A172 (cell line): ENCODE measurements at places on chromosomes 11 and 22. TPM values are rescaled to one million over a fixed set of nuclear protein-coding genes. Genes with fewer than 3 reads are reported as not detected.

- DNase-seq = no peak
Measured at GRCh38 chr11:44159848-44160721, 64.6 kb downstream of the EXT2 start.

Gene VSIG10L2
- not detected in 2 replicates for total RNA-seq

GRCh38 chr11:84795698-84796097, 831.4 kb downstream of the DLG2 start:
- DNase-seq = no peak

DNA sequence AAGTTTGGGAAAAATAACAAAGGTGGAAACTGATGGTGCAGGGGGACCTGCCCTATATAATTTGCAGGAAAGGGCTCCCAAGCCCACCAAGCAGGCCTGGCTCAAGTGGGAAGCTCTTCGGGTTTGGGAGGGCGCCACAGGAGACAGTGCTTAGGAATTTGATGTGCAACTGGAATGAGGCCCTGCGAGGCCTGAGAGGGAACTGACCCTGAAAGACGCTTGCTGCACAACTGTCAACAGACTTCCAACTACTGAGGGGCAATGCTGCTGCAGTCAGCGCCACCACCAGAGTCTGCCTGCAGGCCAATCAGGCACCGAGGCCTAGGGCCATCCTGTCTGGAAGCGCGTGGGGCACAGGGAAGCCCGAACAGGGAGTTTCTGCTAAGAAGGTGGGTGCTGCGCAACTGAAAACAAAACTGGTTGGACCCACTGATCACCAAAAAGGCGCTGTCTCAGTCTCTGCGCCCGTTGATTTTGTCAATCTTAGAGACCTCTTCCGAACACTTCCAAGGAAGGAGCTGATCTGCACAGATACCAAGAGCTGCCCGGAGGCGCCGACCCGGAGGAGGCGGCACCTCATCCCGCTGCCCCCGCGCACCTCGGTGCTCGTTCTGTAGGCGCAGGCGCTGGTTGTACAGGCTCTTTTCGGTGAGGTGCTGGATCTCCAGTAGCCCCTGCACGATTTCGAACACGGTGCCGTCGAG, 667 bp downstream of the DGCR6L start:
- DNase-seq = no peak

DNA sequence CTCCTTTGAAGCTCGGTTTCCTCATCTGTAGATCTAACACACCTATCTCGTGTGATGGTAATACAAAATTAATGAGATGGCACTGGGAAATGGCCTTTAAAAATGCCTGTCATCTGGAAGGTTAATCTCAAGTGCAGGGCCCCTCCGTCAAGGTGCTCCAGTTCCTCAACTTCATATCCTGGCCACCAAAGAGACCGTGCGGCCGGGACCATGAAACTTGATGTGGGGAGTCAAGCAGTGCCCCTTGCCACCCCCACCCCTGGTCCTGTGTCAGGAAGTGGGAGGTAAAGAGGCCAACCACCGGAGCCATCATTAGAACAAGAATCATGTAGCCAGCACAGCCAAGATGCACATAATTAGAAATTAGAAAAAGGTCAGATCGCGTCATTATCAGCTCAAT, 108.2 kb downstream of the FEZ1 start:
- no peak for DNase-seq

Gene OR52N4
- not detected in 2 replicates for total RNA-seq

Gene WNT7B
- 4.5 and 6.3 TPM in 2 replicates for total RNA-seq

DNA sequence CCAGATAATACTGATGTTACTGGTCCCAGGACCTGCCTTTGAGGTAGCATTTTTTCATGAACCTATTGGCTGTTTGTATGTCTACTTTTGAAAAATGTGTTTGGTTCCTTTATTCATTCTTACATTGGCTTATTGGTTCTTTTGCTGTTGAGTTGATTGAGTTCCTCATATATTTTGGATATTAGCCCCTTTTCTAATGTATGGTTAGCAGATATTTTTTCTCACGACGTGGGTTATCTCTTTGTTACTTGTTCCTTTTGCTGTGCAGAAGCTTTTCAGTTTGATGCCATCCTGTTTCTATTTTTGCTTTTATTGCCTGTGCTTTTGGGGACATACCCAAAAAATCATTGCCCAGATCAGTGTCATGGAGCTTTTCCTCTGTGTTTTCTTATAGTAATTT, 9.8 kb upstream of the ZNF74 start:
- no peak for DNase-seq

DNA sequence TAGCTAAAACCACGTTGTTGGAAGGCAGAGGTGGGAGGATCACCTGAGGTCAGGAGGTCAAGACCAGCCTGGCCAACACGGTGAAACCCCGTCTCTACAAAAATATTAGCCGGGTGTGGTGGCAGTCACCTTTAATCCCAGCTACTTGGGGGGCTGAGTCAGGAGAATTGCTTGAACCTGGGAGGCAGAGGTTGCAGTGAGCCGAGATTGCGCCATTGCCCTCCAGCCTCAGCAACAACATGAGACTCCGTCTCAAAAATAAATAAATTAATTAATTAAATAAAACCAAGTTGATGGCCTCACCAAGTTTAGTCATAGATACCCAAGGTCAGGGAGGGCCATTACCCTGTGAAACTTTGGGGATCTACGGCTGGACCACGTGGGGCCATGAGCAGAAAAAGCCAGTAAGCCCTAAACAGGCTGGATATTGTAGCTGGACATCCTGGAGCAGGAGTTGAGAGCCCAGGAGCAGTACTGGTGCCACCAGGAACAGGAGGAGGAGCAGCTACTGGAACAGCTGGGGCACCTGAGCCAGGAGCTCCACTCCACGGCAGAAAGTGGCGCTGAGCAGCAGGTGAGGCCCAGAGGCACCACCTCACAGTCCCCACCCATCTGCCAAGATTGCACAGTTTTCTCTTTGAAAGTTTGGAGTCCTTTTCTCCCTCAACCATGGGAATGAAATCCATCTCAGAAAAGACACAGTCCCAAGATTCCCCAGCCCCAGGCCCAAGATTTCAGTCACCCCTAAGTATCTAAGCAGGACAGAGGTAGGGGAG, 50.5 kb downstream of the BTG4 start:
- no peak for DNase-seq

Gene MAPK8IP1
- 24.0 and 24.2 TPM in 2 replicates for total RNA-seq

- no peak for DNase-seq
Measured at GRCh38 chr11:2913776-2914175, 15.4 kb downstream of the PHLDA2 start.

GRCh38 chr22:40726514-40726913, 47.2 kb downstream of the MCHR1 start:
- DNase-seq = no peak

GRCh38 chr11:117588166-117588810, 208.7 kb downstream of the DSCAML1 start:
- no peak for DNase-seq

Gene MPZL3
- total RNA-seq = 1.8 and 2.0 TPM in 2 replicates

DNA sequence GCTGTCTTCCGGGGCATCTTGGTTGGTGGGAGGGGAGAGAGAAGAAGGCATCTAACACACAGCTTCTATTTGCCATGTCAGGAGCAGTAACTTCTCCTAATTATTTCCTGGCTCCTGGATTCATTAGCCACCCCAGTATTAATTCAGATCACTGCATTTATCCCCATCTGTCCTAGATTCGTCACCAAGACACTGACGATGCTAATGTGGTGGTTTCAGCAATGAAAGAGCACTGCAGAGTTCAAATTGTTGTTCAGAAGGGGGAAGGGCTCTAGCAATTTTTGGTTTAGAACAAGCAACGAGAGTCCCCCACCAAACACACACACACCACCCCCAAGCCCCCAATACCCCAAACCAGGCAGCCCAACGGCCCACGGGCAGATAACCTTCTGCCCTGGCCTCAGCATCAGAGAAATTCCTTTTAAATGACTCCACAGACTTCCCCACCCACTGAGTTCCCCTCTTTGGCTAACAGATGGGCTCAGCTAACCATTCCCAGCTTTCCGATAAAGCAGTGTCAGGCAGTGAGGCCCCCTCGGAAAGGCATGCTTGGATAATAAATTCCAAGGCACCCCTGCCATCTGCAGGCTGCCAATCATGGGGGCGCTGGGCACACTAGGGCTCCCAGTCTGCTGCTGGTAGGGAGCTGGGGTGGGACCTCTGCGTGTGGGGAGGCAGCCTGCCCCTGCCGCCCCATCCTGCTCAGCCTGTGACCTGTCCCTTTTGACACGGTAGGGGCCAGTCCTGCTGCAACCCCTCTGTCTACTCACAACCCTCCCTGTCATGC, 453.5 kb downstream of the MIAT start:
- DNase-seq = peak; percentile 88

DNA sequence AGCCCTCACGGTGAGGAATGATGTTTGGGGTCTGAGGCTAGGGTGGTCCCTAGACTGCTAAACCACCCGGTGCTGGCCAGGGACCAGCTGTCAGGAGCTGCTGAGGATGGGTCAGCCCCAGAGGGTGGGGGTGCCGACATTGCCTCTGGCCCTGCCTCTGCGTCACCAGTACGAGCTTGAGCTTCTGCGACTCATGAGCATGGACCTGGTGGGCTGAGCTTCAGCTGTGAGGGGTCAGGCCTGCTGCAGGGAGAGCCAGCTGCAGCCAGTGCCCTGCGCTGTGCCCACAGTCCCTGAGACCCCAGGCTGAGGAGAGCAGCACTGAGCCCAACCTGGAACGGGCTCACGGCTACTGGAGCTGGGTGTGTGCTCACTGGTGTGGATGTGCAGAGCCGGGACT, 7.0 kb downstream of the DERL3 start:
- no peak for DNase-seq

DNA sequence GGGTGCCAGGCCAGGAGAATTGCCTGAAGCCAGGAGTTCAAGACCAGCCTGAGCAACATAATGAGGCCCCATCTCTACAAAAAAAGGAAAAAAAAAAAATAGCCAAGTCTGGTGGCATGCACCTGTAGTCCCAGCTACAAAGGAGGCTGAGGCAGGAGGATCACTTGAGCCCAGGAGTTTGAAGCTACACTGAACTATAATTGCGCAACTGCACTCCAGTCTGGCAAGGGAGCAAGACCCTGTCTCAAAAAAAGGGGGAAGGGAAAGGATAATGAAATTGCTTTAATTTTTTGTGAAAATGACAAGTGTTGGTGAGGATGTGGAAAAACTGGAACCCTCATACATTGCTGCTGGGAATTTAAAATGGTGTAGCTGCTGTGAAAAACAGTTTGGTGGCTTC, 19.2 kb downstream of the STK33 start:
- no peak for DNase-seq

DNA sequence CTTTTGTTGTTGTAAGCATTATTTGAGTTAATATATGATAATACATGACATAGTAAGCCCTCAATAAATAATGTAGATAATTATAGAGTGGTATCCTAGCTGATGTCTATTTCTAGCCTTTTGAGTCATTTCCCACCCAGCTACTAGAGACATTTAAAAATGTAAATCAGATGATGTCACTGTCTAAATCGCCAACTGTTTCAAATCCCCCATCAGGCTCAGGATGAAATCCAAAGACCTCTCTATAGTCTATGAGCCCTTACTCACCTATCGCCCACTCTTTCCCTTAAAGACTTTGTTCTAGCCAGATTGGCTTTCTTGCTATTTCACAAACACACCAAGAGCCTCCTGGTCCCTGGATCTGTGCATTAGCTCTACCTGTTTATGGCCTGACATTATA, 135.4 kb upstream of the PLET1 start:
- DNase-seq = no peak

GRCh38 chr11:114271316-114271715, 24.9 kb upstream of the NNMT start:
- DNase-seq = no peak

GRCh38 chr22:41841085-41841712, 8.3 kb downstream of the SREBF2 start:
- no peak for DNase-seq

GRCh38 chr11:66981976-66982578, 7.0 kb downstream of the C11orf86 start:
- peak; percentile 96 for DNase-seq

DNA sequence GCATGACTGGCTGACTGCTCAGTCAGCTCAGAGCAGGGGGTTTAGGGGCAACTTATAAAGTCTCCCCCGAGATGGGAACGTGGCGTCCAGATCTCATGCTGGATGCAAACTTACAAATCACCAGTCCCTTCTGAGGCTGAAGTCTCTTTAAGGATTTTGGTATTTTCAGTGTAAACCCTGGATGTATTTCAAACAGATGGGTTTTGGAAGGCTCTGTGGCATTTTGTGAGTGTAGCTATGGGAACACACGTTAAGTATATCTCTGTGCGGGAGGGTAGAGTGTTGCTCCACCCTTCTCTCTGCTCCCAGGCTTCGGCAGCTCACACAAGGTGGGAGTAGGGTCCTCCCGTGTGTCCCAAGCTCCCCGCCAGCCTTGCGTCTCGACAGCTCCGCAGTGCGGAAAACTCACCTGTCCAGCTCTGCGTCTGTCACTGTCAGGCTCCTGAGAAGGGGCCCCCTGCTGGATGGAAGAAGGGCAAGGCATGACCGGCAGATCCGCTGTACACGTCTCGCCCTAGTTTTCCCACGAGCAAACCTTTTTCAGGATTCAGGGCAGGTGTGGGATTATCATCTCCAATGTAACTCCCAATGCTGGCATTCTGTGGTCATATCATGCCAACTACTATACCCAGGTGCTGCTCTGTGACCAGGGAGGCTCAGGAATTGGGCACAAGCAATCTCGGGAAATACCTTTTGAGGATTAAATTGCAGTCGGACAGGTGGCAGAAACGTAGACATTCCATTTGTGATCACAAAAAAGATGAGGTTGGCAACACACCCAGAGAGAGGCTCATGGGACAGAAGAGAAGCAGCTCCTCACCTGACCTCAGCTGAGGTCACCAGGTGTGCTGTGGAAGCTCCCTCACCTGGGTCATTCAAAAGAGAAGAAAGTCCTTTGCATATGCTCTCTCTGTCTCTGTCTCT, 313.9 kb upstream of the B3GAT1 start:
- no peak for DNase-seq

Gene UFD1
- total RNA-seq = 64.8 and 73.0 TPM in 2 replicates

Gene TIMP3
- total RNA-seq = 9.0 and 17.6 TPM in 2 replicates

DNA sequence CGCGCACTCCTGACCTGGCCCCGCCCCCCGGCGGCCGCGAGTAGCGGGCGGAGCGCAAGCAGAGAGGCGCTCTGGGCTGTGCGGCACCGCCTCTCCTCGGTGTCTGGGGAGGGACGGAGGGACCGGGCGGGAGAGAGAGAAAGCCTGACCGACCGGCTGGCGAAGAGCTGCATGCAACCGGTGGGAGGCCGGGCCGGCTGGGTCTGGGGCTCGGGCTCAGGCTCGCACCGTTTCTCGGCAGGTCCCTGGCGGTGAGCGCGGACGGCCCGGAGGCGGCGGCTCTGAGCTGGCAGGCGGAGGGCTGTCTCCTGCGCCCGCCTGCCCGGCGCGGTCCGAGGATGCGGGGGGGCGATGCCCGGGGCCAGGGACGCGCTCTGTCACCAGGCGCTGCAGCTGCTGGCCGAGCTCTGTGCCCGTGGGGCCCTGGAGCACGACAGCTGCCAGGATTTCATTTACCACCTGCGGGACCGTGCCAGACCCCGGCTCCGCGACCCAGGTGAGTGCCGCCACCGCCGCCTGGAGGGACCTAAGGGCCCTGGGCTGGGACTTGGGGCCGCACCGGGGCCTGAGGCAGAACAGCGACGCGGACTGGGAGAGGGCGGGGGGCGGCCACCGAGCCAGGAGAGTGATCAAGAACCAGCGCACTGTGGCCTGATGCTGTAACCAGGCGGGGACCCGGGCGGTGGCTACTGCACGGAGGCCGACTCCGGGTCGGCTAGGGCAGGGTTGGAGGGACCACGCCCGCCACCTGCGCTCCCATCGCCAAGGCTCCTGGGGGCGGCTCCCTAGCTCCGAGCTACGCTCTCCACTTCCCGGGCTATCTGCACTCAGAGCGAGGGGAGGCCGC, at the start of gene SYT9:
Gene SYT9, plus strand, starts transcription at position 69 of the 847 bp plus-strand sequence. Its CDS starts 283 bp downstream, at position 352.
- DNase-seq = no peak
